HT1080 (cell line): ENCODE measurements at places on chromosomes 13 and 19. TPM values are rescaled to one million over a fixed set of nuclear protein-coding genes. Genes with fewer than 3 reads are reported as not detected.

Gene IL11
- total RNA-seq = 52.7 and 56.0 TPM in 2 replicates

Gene KIR2DL1
- not detected in 2 replicates for total RNA-seq

Gene PSG1
- 0.27 TPM in 1 of 2 replicates, not detected in the other for total RNA-seq

Gene ZNF177
- total RNA-seq = 0.19 TPM in 1 of 2 replicates, not detected in the other

Gene EXOC3L2
- total RNA-seq = 0.56 and 0.84 TPM in 2 replicates

Gene ONECUT3
- total RNA-seq = not detected in 2 replicates

Gene FUT3
- total RNA-seq = not detected in 2 replicates

GRCh38 chr19:13881692-13882418, 4.9 kb downstream of the NANOS3 start:
- no peak for DNase-seq

- DNase-seq = no peak
Observed at GRCh38 chr13:75153834-75154233, 328.1 kb downstream of the TBC1D4 start.

Gene NDFIP2
- total RNA-seq = 36.2 and 43.4 TPM in 2 replicates

DNA sequence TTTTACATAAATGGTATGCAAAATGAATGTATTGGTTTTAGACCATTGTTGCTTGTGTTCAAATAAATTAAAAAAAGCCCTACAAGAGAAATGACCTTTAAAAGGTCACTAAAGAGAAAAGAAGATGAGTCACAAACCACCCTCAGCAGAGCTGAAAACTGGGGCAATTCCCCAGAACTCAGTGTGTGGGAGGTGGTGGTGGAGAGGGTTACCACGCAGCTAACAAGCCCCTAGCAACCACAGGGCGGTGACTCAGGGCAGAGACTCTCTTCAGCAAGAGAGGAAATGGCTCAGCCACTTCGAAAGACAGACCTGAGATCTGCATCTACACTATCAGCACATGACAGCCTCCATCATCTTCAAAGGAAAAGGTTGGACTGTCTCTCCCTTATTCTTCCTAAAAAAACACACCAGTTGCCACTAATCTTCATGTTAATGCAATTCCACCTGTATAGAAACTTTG, 29.4 kb upstream of the NDFIP2 start:
- peak; percentile 98 for DNase-seq

Gene LYPD3
- total RNA-seq = not detected in 2 replicates

Gene CNFN
- total RNA-seq = not detected in 2 replicates

GRCh38 chr19:45939792-45940514, 25.4 kb upstream of the NANOS2 start:
- no peak for DNase-seq

Gene CEACAM20
- total RNA-seq = not detected in 2 replicates

- DNase-seq = no peak
Observed at GRCh38 chr13:39855236-39855635, 199.8 kb downstream of the COG6 start.

Gene FPR3
- total RNA-seq = not detected in 2 replicates
